ENCODE measurements at places on chromosomes 2 and 18.

- DNase-seq, result no peak
Measured at GRCh38 chr2:119062652-119063051, 95.9 kb downstream of the C1QL2 start.

DNA sequence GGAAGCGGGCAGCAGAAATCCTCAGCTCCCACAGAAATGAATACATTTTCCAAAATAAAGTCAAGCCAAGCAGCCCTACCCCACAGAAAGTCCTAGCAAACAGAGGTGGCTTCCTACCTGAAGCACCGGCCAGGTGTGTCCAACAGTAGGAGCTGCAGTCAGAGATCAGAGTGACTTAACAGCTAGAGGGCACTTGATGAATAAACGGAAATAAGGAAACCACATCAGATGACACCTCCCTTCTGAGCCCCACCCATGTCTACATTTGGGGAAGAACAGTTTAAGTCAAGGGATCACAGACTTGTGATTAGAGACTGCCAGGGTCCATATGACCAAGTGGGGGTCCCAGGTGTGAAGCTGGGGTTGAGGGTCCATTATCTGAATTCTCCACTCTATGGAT lies at the start of gene CXCR1:
Gene CXCR1, minus strand, starts transcription at position 172 of the 400 bp plus-strand sequence. CDS start 1,751 bp downstream, outside the sequence.
- no peak for DNase-seq

DNA sequence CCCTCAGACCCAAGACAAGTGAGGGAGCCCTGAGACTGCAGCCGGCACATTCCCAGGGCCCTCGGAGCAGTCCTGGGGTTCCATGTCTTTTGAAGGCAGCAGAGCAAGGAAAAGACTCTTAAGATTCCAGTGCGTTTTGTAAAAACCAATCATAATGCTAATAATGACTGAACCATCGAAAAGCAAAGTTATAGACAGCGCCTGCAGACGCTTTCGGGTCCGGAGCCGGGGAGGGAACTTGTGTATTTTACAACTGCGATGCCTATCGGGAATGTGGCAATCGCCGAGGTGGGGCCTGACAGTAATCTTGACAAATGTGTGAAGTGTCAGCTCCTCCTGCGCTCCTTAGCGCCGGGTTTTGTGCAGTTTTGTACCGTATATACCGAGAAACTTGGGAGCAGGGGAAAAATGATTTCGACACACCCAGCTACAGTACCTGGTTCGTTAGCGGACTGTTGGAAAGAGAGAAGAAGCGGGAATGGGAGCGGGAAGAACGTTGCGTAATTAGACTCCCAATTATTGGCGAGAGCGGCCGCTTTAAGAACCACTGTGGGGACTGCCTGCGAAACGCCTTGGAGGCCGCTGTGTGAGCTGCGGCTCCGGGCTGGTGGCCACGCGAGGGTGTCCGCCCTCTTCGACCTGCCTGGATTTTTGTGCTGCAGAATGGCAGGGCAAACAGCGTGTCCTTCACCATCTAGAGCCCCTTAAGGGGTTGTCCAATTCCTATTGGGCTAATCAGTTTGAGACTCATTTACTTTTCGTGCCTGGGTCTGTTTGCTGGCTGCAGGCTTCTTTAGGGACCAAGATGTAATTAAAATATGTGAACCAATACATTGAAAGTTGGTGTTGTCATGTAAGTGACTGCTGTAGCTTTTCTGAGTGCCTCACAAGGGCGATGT lies 2.4 kb downstream of the EPAS1 start:
- no peak for DNase-seq

GRCh38 chr18:72444798-72445155 lies 99.4 kb downstream of the CBLN2 start:
- DNase-seq, result no peak

- no peak for DNase-seq
Measured at GRCh38 chr18:62436636-62437234, 86.1 kb upstream of the ZCCHC2 start.

GRCh38 chr18:23250893-23251656 lies 115.8 kb downstream of the CABLES1 start:
- DNase-seq, result no peak

- no peak for DNase-seq
Measured at GRCh38 chr18:7191736-7192135, 39.2 kb upstream of the LRRC30 start.

Data from left renal pelvis (tissue), 4 donors.